SK-N-DZ (cell line): ENCODE measurements at places on chromosomes 7 and 10.

GRCh38 chr7:138166681-138167080 is 90.4 kb downstream of the AKR1D1 start:
- no peak for DNase-seq

DNA sequence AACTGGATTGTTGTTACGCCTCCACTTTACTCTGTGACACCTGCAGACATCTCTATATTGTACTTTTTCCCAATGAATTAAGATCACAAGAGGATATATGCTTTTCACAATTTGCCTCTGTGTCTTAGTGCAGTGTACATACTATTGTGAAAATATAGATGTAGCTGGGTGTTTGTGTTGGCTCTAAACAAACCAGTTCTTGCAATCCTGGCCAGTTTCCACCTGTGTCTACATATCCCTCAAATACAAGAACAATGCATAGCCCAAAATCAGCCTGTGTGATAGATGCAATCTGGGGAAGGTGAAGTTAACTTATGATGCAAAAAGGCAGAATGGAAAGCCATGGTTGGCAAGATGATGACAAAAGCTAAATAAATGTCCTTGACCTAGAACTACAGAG is 36.5 kb upstream of the DLD start:
- DNase-seq = no peak

DNA sequence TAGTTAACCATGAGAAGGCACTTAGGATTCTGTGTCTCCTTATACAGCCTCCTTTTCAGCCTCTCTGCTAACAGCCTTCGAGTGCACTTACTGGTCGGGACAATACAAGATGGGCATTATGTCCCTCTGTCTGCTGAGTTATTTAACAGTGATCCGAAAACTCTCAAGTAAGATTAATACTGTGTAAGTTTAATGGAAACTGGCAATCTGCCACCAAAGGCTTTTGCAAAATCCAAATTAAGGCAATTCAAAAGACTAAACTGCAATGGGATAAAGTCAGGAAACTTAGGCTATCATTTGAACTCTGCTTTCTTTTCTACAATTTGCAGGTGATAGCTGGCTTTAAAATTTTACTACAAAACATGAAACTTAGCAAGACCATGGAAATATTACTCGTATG is 477.8 kb downstream of the TFEC start:
- no peak for DNase-seq

DNA sequence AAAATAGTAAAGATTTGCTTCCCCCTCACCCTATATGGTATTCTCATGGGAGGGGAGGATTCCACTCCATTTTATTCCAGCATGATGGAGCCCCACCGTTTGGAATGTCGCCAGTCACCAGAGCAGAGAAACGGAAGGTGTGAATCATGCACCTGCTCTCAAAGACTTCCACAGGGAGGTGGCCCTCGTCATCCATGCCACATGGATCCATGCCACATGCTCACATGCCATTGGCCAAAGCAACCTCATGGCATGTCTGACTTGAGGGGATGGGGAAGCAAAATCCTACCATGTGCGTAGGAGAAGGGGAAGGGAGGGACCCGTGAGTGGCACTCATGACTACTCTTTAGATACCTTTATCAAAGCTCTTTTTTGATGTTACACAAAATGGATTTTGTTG is 256.0 kb downstream of the SKAP2 start:
- no peak for DNase-seq

DNA sequence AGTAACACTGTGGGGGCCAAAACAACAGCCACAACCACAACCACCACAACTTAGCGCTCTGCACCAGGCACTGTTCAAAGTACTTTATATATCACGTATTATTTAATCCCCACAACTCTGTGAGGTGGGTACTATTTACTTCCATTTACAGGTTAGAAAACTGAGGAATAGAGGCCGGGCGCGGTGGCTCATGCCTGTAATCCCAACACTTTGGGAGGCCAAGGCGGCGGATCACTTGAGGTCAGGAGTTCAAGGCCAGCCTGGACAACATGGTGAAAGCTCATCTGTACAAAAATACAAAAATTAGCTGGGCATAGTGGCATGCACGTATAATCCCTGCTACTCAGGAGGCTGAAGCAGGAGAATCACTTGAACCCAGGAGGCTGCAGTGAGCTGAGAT is 3.6 kb downstream of the DNAJC12 start:
- no peak for DNase-seq

GRCh38 chr10:89114846-89115625 is 92.1 kb downstream of the CH25H start:
- no peak for DNase-seq

- peak; percentile 8 for DNase-seq
These were observed 50.4 kb upstream of the C7orf33 start for GRCh38 chr7:148540041-148540738.

DNA sequence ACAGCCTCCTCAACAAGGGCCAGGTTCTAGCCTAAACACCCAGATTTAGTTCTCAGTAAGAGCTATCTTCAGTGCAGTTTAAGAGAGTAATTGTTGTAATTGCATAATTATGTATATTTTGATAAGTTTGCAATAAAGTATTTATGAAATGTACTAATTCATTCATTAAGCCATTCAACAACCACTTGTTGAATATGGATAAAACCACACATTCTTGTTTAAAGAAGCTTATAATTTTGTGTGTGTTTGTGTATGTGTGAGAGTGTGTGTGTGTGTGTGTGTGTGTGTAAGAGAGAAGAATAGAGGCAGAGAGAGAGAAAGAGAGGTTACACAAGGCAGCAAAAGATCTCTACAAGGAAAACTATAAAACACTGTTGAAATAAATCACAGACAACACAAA is 115.0 kb upstream of the SLC25A13 start:
- no peak for DNase-seq

DNA sequence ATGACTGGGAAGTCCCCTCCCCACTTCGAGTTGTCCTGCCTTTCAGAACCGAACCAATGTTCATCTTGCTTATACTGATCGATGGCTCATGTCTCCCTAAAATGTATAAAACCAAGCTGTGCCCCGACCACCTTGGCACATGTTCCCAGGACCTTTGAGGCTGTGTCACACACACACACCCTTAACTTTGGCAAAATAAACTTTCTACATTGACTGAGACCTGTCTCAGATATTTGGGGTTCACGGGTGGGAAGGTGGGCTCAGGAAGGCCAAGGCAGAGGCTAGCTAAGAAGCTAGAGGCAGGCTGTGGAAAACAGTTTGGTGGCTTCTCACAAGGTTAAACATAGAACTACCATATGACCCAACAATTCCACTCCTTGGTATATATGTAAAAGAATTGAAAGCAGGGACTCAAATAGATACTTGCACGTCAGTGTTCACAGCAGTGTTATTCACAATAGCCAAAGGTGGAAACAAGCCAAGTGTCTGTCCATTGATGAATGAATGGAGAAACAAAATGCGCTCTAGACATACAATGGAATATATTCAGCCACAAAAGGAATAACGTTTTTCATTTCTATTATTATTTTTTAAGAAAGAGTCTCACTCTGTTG is 15.4 kb downstream of the PRF1 start:
- no peak for DNase-seq

- no peak for DNase-seq
These were observed 312.6 kb downstream of the IPMK start for GRCh38 chr10:57955076-57955475.

- DNase-seq = peak; percentile 10
These were observed 35.9 kb upstream of the CACNB2 start for GRCh38 chr10:18104223-18104872.

- DNase-seq = no peak
These were observed 37.6 kb downstream of the OAT start for GRCh38 chr10:124381011-124381611.

GRCh38 chr10:31070691-31071090 is 39.0 kb upstream of the ZNF438 start:
- DNase-seq = no peak

- no peak for DNase-seq
These were observed 32.4 kb downstream of the ANXA11 start for GRCh38 chr10:80172896-80173295.
